Inflammatory macrophage (primary cell): ENCODE measurements at places on chromosomes 11 and 22.

- DNase-seq, result no peak
Observed at GRCh38 chr22:48494256-48494967, 1333.3 kb downstream of the BRD1 start.

DNA sequence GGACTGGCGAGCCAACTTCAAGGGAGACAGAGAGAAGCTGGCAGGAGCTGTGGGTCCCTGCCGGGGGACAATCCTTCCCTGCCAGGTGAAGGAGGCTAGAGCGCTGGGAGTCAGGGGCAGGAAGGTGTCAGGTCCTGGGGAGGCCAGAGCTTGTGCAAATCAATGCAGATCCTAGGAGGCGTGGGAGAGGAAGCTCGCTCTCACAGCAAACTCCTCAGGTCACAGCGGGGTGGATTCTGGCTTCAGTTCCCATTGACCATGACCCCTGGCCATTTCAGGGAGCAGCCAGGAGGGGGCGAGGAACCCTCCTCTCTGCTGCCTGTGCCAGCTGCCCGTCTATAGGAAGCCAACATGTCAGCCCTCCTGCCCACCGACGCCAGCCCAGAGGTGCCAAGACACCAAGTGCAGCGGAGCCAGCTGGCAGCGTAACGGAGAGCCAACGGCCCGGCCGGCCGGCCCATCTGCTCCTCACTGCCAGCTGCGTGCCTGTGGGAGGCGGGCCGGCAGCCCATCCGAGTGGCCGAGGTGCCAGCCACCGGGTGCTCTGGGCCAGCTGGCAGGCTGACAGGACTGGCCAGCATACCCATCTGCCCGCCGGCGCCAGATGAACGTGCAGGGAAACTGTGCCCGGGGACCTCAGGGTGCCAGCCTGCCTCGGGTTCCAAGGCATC is 374.8 kb downstream of the MIAT start:
- DNase-seq, result no peak

GRCh38 chr11:134560566-134561330 is 148.7 kb upstream of the B3GAT1 start:
- no peak for DNase-seq

DNA sequence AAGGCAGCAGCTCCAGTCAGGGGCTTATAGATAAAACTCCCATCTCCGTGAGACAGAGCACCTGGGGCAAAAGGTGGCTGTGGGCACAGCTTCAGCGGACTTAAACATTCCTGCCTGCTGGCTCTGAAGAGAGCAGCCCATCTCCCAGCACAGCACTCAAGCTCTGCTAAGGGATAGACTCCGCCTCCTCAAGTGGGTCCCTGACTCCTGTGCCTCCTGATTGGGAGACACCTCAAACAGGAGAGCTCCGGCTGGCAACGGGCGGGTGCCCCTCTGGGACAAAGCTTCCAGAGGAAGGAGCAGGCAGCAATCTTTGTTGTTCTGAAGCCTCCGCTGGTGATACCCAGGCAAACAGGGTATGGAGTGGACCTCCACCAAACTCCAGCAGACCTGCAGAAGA is 279.4 kb downstream of the LARGE1 start:
- DNase-seq, result no peak

DNA sequence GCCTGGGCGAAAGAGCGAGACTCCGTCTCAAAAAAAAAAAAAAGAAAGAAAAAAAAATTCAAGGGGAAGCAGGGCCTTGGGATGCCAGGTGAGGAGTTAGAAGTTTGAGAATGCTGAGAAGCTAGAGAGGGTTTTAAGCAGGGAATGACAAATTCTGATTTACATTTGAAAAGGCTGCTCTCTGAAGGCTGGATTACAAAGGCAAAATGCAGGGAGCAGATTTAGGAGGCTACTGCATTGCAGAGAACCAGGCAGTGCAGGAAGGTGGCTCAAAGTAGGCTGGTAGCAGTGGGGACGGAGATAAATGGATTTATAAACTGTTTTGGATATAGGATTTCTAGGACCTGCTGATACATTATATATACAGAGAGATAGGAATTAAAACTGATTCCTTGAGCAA is 66.6 kb downstream of the KCNC1 start:
- no peak for DNase-seq

GRCh38 chr11:19632499-19632834 is 80.2 kb upstream of the NAV2 start:
- no peak for DNase-seq

DNA sequence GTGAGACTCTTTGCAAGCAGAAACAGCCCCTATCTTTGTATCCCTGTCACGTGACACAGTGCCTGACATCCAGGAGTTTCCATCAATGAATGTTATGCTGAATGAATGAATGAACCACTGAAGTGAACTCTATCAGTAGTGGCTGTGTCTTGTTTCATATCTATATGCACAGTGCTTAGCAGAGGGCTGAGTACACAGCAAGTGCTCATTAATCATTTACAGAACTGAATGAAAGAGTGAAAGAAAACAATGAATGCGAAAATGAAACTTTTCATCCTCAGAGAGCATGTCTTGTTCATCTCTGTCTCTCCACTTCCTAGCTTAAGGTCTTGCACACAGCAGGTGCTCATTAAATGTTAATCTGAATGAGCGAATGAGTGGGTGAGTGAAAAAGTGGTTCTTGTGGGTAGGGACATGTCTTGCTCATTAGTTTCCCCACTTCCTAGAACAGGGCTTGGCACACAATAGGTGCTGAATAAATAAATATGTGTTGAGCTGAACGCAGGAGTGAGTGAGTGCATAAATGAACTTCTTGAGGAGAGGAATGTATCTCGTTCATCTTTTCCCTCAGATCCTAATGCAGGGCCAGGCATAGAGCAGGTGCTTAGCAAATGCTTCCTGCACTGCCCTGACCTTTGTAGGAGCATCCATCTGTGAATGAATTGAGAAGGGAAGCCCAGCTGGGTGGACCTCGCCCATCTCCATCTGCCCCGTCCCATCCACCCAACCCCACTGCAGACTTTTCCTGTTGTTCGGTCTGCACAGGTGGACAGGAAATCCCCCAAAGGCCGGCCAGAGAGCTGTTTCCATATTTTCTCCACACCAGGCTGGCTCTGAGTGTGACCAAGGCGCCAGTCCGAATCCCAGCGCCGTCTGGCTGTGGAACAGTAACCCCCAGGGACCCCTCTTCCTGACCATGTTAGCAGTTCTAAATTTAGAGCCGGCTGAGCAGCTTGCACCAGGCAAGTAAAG is 113.4 kb upstream of the CRYBB3 start:
- DNase-seq, result no peak

DNA sequence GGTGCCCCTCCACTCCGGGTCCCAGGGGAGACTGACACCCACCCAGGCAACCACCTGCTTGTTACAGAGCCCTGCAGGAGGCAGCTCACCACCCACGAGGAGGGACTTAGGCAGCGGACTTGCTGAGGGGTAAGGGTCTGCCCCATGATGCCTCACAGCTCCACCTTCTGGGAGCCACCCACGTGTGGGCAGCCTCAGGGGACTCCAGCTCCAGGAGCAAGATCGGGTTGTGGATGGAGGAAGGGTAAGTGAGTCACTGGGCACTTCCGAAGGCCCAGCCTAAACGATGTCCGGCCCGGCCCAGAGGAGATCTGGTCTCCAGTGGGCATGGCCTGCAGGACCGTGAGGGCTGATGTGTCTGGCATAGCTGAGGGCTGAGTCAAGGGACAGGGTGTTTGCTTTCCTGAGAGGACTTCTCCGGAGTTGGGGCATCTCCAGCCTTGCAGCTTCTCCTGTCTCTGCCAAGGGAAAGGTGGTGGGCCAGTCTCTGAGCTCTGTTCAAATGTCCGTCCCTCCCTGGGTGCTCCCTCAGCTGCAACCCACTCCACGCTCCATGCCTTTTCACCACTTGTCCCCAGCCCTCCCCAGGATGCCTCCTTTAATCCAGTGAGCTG is 32.3 kb upstream of the P2RY2 start:
- DNase-seq, result no peak

GRCh38 chr11:112797648-112798293 is 163.4 kb upstream of the NCAM1 start:
- DNase-seq, result peak; percentile 27

DNA sequence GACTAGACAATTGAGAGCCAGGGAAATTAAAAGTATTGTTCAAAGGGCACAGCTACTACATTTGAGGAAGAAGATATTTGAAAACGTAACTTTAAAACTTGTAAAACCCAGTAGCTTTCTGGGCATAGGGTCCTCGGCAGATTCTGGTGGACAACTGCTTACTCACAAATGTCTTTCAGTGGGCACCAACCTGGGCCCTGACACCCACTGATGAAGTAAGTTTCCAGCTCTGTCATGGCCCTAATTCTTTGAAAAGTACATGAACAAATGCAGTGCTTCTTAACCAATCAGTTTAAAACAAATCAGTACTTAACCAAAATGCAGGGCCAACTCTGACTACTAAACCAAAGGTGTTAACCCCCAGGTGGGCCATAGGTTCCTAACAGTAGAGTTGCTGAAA is 1170.1 kb downstream of the LRRC4C start:
- DNase-seq, result no peak

- no peak for DNase-seq
Observed at GRCh38 chr11:47258317-47258902, 614 bp downstream of the NR1H3 start.

DNA sequence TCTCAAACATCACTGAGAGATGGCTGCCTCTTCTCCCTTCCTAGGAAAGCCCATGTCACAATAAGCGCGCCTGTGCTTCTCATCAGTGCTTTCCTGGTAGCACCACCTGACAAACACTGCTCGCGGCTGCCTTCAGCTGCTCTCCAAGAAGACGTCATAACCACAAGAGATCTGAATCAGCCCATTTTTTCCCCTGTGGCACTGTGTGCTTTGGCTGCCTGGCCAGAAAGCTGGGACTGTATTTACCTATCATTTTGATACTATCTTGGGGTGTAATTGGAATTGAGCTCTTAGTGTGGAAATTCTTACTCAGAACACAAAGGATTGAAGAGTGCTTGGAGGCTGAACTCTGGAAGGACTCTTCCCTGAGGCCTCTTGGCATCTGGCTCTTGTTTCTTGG is 50.3 kb upstream of the EHF start:
- DNase-seq, result no peak

GRCh38 chr11:66341502-66342126 is 3.3 kb downstream of the BRMS1 start:
- no peak for DNase-seq

- DNase-seq, result no peak
Observed at GRCh38 chr22:41562461-41562860, 1.7 kb downstream of the CSDC2 start.
